ENCODE measurements at places on chromosomes 12 and 14.

DNA sequence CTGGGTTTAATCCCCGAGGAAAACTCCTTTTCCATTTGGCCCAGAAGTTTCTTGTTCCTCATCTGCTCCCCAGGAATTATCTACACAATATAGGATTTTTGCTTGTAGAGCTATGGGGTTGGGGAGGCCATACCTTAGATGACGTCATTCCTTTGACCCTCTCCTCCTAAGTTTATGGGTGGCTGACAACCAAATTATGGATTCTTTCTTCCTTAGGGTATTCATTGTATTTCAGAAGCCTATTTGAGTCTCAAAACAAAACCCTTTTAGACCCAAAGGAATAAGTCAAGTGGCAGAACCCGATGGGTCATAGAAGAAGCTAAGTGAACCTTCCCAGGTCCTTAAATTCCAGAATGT, 14.2 kb downstream of the PROX2 start:
- DNase-seq: no peak

DNA sequence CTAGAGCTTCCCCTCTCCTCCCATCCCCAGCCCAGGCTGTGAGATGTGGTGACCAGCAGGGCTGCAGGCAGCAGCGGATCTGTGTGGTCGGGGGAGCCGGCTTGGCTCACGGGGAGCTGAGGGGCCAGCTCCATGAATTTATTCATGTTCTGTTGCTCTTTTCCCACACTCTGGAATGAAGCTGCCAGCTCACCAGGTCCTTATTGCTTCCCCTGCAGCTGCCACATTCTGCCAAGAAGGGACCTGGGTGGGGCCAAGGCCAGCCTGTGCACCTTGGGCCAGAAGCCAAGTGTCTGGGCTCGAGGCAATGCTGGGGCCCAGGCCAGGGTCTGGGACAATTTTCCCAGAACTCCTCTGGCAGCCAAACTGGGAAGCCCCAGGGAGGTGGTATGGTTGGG, 2.5 kb upstream of the C1QL4 start:
- DNase-seq: no peak

DNA sequence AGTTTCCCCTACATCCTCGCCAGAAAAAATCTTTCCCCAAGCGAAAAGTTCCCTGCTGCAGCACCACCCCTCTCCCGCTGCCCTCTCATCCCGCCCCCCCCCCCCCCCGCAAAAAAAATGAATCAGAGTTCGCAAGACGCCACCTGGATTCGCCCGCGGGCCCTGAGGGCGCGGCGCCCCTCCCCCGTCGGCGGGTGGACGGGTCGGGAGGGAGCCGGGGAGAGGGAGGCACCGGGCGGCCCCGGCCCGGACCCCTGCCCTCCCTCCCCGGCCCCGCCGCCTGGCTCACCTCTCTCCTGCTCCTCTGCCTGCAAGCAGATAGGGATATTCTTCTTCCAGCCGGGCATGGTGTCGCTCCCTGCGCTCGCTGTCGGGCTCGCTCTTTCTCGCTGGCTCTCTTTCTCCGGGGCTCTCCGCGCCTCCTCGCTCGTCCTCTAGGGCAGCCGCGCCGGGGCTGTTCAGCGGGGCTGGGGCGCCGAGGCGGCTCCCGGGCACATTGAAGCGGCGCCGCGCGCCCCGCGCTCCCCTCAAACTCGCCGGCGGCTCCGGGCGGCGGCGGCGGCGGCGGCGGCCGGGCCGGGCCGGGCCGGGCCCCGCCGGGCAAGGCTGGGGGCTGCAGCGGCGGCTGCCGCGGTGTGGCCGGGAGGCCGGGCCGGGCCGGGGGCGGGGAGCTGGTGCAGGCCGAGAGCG, 200.3 kb upstream of the CAND1 start:
- DNase-seq: no peak

- DNase-seq: no peak
Measured at GRCh38 chr14:93926873-93927799, at the start of gene FAM181A. TSS of gene FAM181A (plus strand) at chr14:93927344. CDS start at chr14:93928286, 942 bp downstream.

GRCh38 chr12:132461526-132461925, 28.4 kb upstream of the FBRSL1 start:
- no peak for DNase-seq

DNA sequence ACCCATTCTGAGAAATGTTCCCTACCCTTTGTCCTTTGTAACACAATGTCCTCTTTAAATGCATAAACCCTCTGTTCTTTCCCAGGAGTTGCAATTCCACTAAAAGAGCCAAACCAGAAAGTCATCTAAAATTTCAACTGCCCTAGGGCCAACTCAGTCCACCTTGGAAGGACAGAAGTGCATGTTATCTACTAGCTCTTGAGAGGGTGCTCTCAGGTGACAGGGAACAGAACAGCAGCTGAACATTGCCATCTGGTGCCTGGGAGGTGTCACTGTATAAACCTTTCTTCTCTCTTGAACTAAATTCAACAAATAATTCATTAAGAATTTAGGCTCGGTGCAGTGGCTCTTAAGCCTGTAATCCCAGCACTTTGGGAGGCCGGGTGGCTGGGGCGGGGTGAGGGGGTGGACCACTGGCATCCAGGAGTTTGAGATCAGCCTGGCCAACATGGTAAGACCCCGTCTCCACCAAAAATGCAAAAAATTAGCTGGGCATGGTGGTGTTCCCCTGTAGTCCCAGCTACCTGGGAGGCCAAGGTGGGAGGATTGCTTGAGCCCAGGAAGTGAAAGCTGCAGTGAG, 10.3 kb upstream of the FERMT2 start:
- no peak for DNase-seq

DNA sequence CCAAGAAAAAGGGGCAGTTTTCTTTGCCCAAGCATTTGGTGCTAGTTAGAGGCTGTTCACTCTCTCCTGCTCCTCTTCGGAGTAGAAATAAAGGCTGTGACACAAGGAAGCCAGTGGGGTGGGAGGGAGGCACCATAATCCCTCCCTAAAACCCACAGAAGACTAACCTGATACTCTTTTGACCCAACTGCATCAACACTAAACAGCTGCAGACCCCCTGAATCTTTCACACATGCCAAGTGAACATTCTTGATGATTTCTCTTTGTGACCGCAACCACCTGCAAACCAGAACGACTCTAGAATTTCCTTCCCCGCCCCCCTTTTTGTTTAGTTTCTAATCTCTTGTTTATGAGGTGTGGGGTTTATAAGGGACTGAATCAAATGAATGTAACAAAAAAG, 175.8 kb upstream of the BCL2L14 start:
- DNase-seq: no peak

Measured in cortex of kidney (tissue), 1 donor.